Central memory CD8-positive, alpha-beta T cell (primary cell): ENCODE measurements at places on chromosomes 7 and 10.

DNA sequence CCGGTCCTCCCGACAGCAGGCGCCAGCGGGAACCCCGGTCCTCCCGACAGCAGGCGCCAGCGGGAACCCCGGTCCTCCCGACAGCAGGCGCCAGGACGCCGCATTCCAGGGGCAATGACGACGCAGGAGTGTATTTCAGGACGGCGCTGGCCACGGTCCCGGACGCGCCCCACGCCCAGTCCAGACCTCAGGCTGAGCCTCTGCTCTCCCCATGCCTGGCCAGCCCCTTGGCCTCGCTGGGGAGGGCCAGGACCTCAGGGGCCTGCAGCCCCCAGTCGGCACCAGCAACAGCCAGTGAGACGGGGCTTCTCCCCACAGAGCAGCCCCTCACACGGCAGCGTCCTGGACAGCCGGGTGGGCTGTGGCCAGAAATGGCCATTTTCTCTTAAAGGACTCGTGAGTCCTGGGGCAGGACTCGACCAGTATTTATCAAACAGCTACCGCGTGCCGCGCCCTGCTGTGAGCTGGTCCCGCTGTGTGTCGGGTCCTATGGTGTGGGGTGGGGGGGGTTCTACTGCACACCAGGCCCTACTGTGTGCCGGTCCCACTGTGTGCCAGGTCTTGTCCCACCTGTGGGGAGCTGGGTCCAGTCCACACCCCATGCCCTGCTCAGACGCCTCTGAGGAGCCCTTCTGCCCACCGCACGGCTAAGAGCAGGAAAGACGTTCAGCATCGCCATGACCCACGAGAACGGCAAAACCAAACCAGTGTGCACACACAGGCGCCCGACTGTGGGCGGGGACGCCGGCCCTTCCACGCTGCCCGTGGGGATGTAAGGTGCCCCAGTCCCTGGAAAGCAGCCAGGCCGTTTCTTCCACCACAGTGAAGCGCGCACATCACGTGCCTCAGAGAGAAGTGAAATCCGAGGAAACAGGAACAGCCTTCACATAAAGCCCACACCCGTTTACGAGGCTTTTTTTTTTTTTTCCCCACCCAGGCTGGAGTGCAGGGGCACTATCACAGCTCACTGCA is 33.3 kb downstream of the GET4 start:
- DNase-seq = no peak

DNA sequence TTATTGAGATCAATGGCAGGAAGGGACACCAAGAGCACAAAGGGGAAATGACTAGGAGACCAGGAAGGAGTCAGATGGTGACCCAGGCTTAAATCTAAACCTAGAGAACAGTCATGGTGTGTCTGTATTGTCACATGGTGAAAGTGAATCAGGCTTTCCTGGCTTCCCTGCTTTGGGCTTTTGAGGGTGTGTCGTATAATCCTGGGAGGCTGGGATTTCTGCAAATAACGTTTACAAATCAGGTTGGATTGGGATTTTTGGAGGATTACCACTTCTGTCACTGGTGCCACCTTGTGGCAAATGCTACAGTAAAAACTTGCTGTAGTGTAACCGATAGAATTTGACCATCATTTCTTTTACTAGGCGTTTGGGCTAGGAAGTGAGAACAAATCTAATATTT is 502.6 kb downstream of the NRG3 start:
- no peak for DNase-seq

DNA sequence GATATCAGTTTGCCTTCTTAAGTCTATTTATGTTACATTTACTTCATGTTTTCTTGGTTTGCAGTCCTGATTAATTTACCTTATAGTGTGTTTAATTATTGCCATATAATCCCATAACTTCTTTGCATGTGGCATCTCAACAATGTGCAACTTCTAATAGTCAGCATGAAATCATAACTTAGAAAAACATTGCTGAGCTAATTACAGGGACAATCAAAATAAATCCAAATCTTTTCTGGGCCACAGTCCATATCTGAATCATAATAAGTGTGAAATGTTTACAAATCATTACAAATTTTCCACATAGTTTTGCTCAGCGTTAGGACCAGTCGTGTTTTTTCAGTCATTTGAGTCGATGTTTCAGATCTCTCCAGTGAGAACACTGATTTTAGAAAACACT is 29.1 kb upstream of the CABCOCO1 start:
- DNase-seq = no peak

- no peak for DNase-seq
Measured at GRCh38 chr10:62384447-62385081, 10.4 kb downstream of the ZNF365 start.

- no peak for DNase-seq
Measured at GRCh38 chr7:158811461-158811860, 17.8 kb downstream of the ESYT2 start.

GRCh38 chr7:43729214-43729923 is at the start of gene COA1:
COA1 (minus strand) TSS chr7:43729523; CDS start chr7:43648614, 80,909 bp downstream.
- peak; percentile 68 for DNase-seq

- DNase-seq = no peak
Measured at GRCh38 chr7:120731271-120731670, 126.7 kb downstream of the TSPAN12 start.

DNA sequence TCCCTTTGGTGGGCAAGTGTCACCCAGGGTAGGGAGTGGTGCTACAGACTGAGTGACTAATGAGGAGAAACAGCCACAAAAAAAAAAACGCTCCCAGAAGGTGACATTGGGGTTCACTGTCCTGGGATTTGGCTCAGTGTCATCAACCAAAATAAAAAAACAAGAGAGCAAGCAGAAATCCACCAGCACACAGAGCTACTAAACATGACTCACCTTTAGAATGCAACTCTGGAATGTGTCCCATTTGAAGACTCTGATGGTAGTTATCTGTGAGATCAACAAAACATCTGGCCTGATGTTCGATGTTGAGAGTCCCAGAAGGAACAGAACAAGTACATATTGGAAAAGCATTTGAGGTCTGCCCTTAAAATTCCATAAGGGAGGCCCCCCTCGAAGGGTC is 200.3 kb upstream of the LYZL2 start:
- DNase-seq = no peak

DNA sequence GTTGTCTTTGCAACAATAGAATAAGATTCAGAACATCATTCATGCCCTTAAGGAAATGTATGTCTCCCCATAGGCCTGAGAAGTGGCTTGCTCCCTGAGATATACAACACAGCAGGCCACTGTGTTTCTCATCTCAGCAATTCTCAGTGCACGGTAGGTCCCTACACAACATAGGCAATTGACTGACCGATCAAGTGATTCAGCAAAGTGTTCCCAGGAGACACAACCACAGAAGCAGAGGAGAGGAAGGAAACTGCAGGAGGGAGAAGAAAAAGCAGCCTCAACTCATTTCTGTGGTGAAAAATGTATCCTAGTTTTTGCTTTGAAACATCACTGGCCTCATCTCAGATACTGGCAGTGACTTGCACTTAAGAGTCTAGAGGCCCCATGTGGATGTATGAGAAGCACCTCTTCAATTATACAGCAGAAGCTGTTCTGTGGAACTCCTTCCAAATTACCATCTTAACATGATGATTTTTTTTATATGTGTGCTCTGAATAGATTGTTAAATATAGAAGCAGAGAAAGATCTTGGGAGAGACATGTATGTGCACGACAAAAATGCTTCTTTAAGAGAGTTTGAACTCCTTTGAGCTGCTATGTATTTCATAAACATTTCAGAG is 306.8 kb downstream of the XPNPEP1 start:
- no peak for DNase-seq

- no peak for DNase-seq
Measured at GRCh38 chr7:7757576-7757975, 39.2 kb upstream of the RPA3 start.

DNA sequence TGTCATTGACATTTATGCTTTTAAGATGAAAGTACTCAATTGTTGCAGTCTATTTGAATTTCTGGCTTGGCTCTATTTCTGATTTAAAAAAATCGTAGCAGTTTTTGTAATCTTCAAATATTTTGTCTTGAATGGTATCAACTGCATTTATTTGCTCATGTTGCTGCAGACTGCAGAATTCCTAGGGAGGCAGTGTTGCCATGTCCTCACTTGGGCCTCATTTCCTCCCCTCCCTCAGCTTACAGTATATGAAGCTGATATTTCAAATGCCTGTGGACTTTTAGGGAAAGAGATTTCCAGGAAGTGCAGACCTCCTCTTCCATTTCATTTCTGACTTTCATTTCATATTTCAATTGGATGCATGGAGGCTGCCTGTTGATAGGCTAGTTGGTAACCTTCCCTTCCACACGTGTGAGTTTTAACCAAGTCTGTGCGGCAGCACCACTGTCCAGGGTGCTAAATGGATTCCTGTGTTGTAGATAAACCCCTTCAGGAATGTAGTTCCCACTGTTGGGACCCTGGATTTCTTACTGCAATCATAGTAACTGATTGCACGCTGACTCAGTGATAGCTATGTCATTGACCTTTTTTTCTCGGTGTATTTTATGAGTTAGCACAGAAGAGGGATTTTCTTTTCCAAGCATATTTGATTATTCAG is 17.5 kb downstream of the VPS50 start:
- no peak for DNase-seq

DNA sequence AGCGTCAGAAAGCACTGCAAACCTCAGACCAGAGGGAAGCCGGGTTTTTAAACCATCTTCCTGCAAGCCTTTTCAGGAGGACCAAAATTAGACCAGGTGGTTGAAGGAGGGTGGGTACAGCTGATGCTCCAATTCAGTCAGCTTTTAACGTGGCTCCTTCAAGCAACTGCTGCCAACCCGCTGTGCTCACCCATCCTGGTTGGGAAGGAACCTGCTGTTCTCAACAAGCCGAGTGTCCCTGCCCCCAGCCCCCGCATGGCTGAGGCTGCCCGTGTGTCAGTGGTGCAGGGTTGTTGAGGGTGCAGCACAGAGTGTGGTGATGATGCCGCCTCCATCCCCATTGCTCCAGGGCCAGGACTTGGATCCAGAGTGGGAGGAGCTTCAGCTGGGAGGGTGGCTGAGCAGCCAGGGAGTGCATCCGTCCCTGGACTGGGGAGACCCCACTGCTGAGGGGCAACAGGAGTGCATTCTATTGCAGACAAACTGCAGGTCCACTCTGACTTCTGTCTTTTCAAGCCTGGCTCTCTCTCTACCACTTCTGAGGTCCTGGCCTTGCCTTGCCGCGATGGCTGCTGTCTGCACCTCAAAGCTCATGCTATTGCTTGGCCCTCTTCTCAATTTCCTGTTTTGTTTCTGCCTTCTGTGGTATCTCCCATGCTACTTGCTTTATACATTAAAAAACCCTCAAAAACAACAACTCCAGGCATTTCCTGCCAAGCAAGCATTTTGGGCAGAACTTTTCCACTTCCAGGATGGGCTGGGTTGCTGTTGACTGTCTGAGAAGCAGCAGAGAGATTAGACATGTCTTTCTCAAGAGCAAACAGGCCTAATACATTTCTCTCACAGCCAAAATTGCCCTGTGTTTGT is 134.7 kb downstream of the DNAJB6 start:
- no peak for DNase-seq

GRCh38 chr10:14667280-14667679 is 107.4 kb downstream of the FAM107B start:
- DNase-seq = no peak

DNA sequence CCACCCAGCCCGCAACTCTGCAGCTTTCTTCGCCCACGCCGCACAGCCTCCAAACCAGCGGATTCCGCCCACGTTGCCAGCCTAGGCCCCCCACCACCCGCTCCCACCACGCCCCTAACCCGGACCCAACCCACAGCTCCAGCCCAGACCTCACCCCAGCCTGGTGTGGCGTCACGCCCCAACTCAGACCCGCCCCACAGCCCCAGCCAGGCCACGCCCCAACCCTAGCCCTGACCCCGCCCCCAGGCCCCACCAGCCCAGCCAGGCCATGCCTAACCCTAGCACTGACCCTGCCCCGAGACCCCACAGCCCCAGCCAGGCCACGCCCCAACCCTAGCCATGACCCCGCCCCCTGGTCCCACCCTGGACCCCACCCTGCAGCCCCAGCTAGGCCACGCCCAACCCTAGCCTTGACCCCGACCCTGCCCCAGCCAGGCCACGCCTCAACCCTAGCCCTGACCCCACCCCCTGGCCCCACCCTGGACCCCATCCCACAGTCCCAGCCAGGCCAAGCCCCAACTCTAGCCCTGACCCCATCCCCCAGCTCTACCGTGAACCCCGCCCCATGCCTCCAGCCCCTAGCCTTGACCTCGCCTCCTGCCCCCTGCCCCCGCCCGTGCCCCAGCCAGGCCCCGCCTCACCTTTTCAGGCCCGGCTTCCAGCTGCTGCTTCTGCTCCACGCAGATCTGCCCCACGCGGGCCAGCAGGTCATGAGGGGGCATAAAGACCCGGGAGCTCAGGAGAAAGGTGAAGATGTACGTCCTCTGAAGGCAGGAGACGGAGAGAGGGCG is 64.0 kb downstream of the RASGEF1A start:
- peak; percentile 12 for DNase-seq

GRCh38 chr7:29296421-29296820 is 101.8 kb downstream of the CHN2 start:
- DNase-seq = no peak

- DNase-seq = no peak
Measured at GRCh38 chr10:51289519-51289918, 215.2 kb downstream of the PRKG1 start.

- DNase-seq = no peak
Measured at GRCh38 chr10:104546756-104547155, 94.3 kb upstream of the SORCS3 start.

DNA sequence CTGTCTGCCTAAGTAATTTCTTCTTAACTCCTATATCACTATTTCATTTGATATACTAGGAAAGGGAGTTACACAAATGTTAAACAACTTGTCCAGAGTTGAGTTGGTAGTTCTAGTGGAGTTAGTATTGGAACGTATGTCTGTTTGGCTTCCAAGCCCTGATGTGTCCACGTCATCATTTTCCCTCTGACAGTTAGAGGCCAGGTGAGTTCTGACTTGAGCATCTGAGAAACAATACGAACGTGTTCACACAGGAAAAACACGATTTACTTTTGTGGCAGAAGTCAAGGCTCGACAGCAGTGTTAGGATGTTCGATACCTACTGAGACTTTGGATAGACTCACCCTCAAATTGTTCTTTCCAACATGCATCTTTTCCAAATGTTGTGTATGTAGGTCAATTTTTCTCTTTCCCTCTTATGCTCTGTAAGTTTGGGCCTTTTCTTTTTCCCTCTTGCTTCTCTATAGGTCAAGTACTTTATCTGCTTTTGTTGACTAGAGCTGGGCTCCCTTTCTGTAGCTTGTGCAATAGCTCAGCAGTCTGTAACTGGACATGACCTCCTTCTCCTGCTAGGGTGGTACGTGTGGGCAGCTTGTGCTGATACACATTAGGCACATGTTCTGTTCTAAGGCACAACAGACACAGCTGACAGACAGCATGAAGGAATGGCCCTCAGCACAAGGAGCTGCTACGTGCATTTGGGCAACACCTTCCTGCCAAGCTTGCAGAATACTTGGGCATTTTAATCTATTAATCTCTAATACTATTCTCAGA is 222.9 kb downstream of the PTEN start:
- DNase-seq = no peak

GRCh38 chr7:95906851-95907250 is 134.5 kb downstream of the DYNC1I1 start:
- DNase-seq = no peak

GRCh38 chr10:109956454-109957091 is 33.3 kb upstream of the XPNPEP1 start:
- DNase-seq = no peak

- no peak for DNase-seq
Measured at GRCh38 chr10:6891924-6892323, 311.8 kb upstream of the PRKCQ start.
